ENCODE measurements at places on chromosomes 7 and 10.

- peak; percentile 24 for DNase-seq
These were observed 23.7 kb downstream of the RTKN2 start for GRCh38 chr10:62244785-62245467.

DNA sequence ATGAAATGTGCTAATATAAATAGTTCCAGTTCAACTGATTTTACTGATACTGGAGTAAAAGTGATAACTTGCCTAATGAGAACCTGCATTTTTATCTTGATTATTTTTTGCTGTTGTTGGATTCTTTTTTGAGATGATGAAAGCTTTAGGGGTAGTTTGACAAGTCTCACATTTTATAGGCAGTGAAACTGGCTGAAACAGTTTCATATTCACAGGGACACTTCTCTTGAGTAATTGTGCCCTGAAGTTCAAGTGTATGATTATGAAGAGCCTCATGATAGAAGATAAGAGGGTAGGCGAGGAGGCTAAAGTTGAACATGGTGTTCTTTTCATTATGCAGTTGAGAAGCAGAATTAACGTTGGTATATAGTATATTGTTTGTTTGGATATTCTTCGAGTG lies 5.1 kb downstream of the AUTS2 start:
- no peak for DNase-seq

DNA sequence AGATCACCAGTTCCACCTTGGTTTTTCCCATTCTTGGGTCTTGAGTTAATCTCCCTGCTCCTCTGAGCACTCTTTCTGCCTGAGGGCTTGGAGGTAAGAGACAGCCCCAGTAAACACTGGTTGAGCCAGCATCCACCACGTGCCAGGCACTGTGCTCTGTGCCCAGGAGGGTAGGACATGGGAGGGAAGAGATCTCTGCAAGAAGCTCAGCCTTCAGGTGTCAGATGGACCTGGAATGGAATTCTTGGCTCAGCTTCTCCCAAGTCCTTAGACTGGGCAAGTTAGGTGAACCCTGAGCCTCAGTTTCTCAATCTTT lies 2.5 kb downstream of the ZYX start:
- no peak for DNase-seq

- DNase-seq = no peak
These were observed 756.0 kb downstream of the KCNMA1 start for GRCh38 chr10:76881477-76882220.

- DNase-seq = no peak
These were observed 50.1 kb upstream of the FEZF1 start for GRCh38 chr7:122354656-122355055.

- no peak for DNase-seq
These were observed 52.8 kb downstream of the FOXL3 start for GRCh38 chr7:342681-343216.

GRCh38 chr7:158009886-158010285 lies 577.7 kb downstream of the PTPRN2 start:
- DNase-seq = no peak

DNA sequence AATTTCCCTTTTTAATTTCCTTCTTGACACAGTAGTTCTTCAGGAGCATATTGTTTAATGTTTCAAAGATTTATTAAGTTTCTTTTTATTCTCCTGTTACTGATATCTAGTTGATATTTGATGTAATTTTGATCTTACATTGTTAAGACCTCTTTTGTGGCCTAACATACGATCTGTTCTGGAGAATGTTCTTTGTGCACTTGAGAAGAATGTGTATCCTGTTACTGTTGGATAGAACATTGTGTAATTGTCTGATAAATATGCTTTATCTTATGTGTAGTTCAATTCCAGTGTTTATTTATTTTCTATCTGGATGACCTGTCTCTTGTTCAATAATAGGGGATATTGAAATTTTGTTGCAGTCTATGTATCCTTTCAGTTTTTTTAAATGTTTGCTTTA lies 106.7 kb downstream of the ITGB1 start:
- DNase-seq = no peak

- DNase-seq = no peak
These were observed 49.9 kb upstream of the TMEM26 start for GRCh38 chr10:61503051-61503450.

GRCh38 chr10:62323751-62324150 lies 50.4 kb upstream of the ZNF365 start:
- DNase-seq = no peak

- DNase-seq = no peak
These were observed 202.9 kb downstream of the GLRX3 start for GRCh38 chr10:130339091-130339490.

- DNase-seq = no peak
These were observed 187.5 kb downstream of the NRP1 start for GRCh38 chr10:33147013-33147310.

GRCh38 chr7:139397192-139397591 lies 37.5 kb downstream of the LUC7L2 start:
- no peak for DNase-seq

DNA sequence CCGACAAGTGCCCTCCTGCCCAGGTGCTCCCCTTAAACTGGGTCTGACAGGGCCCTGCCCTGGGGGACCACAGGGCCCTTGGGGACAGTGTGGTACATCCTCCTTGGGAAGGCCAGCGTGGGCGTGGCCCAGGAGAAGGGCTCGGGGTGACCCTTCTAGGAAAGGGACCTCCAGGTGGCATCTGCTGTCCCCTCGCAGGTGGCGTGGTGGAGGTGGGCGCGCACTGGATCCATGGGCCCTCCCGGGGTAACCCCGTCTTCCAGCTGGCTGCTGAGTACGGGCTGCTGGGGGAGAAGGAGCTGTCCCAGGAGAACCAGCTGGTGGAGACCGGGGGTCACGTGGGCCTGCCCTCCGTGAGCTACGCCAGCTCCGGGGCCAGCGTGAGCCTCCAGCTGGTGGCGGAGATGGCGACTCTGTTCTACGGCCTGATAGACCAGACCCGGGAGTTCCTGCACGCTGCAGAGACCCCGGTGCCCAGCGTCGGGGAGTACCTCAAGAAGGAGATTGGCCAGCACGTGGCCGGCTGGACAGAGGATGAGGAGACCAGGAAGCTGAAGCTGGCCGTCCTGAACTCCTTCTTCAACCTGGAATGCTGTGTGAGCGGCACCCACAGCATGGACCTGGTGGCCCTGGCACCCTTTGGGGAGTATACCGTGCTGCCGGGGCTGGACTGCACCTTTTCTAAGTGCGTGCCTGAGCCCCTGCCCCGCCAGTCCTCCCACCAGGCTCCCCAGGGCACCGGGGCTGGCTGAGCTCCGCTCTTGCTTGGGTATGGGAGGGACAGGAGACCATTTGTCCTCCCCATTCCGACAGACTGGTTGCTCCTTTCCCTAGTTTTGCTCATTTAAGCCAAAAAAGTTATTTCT lies 972 bp downstream of the PAOX start:
- DNase-seq = no peak

DNA sequence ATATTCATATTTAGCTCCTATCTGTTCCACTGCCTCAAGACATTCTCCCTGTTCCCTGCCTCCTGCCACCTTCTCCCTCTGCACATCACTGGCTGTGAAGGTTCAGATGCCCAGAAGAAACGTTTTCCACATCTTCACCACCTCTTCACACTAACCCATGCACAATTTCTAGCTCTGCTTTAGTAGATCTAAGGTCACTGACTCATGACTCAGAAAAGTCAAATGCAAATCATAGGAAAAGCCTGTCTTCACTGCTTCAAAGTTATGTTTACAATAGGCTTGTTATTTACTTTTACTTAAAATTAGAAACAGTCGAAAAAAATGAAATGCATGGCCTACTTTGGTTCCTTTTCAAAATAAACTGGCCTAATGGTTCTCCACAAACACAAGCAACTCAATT lies 2.5 kb downstream of the SCRN1 start:
- DNase-seq = no peak

GRCh38 chr7:23462846-23463245 lies 7.4 kb downstream of the IGF2BP3 start:
- no peak for DNase-seq

DNA sequence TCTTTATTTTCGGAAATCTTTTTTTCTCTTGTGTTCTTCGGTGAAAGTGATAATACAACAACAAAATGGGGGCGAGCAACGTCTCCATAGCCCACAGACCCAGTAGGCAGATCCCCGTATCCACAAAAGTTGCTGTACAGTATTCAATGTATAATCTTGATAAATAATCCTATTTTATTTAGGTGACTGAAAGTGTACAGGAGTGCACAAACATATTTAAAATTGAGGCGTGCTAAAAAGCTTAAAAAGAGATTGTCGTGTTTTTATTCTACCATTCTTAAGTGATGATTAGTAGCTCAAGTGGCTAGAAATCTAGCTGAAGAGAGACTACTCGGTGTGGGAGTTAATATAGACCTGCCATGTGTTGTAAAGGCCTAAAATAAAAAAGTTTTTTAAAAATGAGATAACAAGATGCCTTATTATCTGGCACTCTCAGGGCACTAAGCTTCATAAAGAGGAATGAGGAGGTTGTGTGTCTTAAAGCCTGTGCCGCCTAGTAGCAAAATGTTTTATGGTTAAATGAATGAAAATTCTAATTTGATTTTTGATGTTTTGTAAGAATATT lies 1.6 kb downstream of the CAPZA2 start:
- DNase-seq = no peak

DNA sequence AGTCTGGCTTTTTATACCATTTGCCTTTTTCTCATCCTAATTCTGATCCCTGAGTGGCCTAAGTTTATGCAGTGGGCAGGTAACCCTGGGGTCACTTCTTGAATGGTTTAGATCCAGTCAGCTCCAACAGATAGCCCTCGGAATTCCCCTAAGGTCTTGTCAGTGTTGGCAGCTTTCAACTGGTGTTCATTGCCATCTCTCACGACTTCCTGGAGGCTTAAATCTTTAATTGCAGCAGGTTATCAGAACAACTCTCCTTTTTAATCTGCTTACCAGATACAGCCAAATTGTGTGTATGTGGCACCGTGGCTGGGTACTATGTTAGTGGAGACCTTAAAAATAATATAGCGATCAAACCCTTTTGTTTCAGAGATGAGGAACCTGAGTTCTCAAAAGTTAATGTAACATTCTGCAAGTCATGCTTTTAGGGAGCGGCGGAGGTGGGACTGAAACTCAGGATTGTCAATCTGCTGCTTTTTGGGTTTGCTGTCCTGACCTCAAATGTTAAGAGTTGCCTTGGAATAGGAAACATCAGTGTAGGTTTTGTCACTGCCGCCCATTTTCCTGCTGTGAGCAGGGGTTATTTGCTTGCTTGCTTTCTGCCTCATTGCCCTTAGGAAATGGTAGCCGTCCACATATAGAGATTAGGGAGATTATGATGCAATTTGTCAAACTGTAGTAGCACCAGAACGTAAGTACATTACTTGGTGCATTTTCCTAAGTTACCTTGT lies 818 bp downstream of the DLD start:
- DNase-seq = no peak

DNA sequence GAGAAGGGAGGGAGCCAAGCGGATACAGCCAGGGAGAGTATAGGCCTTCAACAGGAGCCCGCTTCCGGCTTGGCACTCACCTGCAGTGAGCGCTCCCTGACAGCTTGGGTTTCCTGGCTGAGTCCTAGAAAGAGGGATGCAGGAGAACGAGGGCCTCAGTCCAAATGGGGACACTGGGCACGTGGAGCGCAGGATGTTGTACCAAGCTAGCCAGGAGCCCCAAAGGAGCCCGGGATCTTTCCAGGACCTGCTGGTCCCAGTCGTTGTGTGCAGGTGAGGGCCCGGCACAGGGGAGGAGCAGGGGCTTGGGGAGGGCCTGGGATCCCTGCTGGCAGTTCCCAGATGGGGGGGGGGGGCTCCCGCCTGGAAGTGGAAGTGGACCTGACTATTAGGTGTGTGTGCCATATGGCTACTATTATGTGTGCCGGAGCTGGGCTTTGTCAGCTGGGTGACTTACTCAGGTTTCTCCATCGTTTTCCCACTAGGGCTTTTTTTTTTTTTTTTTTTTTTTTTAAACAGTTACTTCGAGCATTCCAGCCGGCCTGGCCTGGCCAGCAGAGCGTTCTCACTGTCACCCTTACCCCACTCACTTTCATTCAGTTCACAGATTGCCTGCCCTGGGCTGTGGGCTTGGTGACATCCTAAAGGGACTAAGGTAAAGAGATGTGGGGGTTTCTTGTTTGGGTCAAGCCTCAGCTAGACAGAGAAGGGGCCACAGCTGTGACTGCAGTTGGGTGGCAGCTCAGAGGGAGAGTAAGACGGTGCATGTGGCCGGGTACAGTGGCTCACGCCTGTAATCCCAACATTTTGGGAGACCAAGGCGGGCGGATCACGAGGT lies 3.8 kb downstream of the AGAP3 start:
- no peak for DNase-seq

DNA sequence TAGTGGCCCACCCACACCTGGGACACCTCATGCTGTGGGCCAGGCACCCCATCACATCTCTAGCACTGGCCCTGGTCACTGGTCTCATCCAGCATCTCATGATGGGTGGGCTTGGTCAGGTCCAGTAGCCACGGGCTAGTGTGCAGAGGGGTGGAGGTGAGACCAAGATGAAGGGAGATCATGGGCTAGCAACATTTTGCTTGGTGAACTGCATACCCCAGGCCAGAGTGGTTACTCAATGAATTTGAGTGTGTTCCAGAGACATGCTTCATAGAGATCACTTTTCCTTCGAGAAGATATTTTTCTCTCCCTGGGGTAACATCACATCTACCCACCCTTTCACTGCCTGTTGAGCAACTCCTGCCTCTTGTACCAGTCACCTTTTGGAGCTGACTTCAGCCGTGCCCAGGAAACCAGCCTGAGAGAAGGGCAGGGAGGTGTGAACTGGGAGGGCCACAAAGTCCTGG lies 44.2 kb downstream of the MINDY4 start:
- no peak for DNase-seq

- DNase-seq = no peak
These were observed 25.2 kb downstream of the TMEM270 start for GRCh38 chr7:73885975-73886798.

DNA sequence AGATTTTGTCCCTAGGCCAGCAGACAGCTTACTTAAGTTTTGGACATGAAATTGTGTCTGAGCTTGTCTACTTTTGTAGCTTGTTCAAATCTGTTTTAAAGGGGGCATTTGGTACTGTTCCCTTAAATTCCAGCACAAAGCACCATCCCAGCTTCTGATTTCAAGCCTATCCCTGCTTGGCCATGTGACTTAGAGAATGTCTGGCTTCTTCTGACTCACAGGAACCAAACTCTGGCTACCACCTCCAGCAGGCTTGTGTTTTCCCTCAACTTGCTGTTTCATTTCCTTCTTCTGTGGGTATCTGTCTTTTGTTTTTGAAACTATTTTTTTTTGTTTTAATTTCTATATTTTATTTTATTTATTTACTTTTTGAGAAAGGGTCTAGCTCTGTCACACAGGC lies 97.9 kb upstream of the FZD8 start:
- DNase-seq = no peak

- no peak for DNase-seq
These were observed 308.3 kb downstream of the PARD3 start for GRCh38 chr10:34506786-34507185.

DNA sequence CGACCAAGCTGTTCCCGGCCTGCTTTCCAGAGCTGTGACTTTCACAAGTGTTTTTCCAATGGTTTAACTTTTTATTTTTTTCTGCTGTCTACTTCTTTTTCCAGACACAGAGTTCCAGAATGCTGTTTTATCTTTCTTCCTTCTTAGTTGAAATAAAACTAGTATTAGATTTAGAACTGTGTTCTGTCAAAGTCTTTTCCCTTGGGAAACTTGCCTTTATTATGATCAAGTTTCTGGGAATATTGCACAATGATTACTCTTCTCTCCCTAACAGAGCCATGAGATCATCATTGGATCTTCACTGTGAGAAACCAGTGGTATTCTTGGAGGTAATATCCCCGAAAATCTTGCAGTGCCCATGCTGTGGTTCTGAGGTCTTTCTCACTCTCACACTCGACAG lies 104.9 kb upstream of the KCND2 start:
- DNase-seq = no peak

Data from stimulated activated CD4-positive, alpha-beta T cell treated with anti-CD3 and anti-CD28 coated beads, Interleukin-1b, Interleukin-23, amount 100 ng/mL, for 24 hours (primary cell).